ENCODE measurements at places on chromosomes 1 and 21.

DNA sequence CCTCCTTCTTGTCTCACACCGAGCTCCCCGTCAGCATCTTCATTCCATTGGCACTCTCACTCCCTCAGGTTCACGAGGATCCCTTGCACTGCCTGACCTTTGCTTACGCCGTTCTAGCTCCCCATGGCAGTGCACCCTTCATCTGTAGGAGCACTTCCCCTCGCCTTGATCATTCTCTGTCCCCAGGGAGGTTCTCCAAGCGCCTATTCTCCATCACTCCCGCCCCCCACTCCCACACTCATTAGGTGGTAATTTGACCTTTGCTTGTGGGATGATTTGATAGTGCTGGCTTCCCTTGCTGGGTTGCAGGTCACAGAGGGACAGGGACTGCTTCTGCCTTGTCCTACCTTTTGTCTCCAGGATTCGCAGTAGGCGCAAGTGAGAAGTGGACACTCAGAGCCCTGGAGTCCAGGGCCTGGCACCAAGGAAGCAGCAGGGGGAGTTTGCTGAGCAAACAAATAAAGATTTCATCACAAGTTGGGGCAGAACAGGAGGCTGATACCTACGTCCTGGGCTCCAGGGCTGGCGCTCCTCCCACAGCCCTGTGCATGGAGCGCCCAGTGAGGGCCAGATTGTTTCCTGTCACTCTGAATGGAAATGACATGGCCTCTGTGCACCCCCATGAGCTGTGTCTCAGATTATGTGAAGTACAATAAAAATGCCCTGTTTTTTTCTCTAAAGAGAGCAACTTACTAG lies 82.0 kb upstream of the RUNX3 start:
- no peak for DNase-seq

- DNase-seq = no peak
Observed at GRCh38 chr1:235008239-235008638, 120.4 kb downstream of the TOMM20 start.

GRCh38 chr1:59827055-59827643 lies 12.4 kb downstream of the HOOK1 start:
- DNase-seq = no peak

DNA sequence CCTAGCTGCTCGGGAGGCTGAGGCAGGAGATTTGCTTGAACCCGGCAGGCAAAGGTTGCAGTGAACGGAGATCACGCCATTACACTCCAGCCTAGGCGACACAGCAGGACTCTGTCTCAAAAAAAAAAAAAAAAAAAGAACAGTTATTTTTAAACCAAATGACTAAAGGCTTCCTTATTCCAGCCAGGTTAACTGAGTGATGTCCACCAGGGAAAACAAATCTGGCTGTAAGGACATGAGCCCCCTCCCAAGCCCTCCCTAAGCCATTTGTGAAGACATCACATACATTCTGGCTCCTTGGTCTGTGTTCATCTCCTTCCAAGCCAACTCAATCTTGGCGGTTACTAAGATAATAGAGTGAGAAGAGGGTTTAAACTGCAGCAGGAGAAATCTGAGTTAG lies 8.2 kb downstream of the TMCC2 start:
- no peak for DNase-seq

DNA sequence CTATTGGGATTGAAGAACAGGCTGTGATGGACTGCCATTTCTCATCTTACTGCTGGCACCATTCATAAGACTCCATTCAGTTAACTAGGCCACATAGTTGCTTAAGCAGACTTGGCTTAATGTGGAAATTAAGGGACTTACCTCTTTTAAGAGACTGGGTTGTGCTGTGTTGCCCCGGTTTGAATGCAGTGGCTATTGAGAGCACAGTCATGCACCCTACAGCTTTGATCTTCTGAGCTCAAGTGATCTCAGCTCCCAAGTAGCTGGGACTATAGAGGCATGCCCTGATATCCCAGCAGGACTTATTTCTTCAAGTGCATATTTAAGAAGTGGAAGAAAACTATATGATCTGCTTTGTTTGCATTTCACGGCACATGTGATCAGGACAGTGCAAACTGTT lies 181.1 kb downstream of the RASAL2 start:
- no peak for DNase-seq

DNA sequence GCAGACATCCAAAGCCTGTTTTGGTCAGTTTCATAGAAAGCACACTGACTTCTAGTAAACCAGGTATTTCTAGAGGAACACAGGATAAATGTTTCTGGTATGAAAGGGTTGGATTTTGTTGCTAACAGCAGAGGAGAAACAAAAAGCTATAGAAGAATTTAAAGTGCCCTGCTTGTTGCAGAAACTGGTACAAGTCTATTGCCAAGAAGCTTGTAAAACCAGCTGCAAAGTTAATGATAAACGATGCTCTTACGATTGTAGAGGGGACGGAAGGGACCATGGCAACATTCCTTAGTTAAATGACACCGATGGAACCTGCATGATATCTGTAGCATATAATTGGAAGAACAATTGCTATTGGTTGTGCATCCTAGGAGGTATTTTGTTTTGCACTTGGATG lies 40.1 kb downstream of the SLC35F3 start:
- DNase-seq = no peak

DNA sequence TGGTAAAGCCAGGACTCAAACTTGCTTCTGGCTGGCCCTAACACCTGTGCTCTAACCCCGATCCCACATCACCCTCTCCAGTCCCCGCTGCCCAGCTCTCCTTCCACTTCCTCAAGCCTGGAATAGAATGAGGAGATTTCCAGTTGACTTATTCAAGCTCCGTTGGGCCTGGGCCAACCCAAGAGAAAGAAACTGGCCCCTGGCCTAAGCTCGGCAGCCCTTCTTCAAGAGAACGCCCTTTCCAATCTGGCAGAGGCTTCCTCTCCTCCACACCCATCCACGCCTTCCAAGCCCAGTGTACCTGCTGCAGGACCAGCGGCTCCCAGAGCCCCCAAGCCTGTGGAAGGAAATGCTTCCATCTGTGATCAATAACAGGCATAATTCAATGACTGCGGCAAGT lies 51.9 kb downstream of the LRRN2 start:
- no peak for DNase-seq

- DNase-seq = peak; percentile 76
Observed at GRCh38 chr1:27111626-27112573, 43.0 kb downstream of the SLC9A1 start.

- no peak for DNase-seq
Observed at GRCh38 chr1:27166351-27166802, 11.5 kb upstream of the SLC9A1 start.

GRCh38 chr1:195580988-195581387 lies 1027.3 kb downstream of the KCNT2 start:
- no peak for DNase-seq

All from GM12892 (cell line).